Activated B cell treated with CpG ODN at 0.5 μM for 24 hours (primary cell): ENCODE measurements at places on chromosomes 12 and 14. TPM values are rescaled to one million over a fixed set of nuclear protein-coding genes. Genes with fewer than 3 reads are reported as not detected.

GRCh38 chr12:115470526-115470925 is 786.6 kb upstream of the TBX3 start:
- no peak for DNase-seq

DNA sequence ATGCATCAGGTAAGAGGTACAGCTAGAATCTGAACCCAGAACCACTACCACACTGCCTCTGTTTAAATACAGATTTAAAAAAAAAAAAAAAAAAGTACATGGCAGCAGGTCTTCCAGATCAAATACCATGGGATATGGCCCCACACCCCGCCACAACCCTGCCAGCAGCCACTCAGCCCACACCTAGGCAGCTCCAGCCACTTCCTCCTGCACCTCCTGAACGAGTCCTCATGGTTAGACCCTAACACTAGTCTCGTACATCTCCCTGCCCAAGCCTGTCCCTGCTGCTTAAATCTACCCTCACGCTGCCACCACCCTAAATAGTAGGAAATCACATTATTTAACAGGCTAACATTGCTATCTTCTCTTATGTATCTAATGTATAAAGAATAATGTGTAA is 12.6 kb downstream of the SETD3 start:
- DNase-seq = no peak

Gene GLIPR1L2
- total RNA-seq = 0.20 TPM in 1 of 2 replicates, not detected in the other

DNA sequence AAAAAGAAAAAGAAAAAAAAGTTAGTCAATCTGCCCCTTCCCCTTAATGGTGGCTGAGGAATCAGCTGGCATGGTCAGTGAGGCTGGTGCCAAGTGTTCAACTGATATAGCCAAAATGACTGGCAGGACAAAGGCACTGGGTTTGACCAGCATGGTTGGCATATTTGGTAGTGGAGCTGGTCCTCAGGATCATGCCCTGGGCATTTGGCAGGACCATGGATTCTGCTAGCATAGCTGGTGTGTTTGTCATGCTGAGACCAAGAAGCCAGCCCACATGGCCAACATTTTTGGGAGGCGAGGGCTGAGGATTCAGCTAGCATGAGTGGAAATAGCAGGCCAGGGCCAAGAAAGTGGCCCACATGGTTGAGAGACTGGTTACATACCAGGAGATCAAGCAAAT is 136.5 kb downstream of the FBXL14 start:
- DNase-seq = no peak

- DNase-seq = no peak
These were observed 295.0 kb downstream of the RMST start for GRCh38 chr12:97757481-97758193.

DNA sequence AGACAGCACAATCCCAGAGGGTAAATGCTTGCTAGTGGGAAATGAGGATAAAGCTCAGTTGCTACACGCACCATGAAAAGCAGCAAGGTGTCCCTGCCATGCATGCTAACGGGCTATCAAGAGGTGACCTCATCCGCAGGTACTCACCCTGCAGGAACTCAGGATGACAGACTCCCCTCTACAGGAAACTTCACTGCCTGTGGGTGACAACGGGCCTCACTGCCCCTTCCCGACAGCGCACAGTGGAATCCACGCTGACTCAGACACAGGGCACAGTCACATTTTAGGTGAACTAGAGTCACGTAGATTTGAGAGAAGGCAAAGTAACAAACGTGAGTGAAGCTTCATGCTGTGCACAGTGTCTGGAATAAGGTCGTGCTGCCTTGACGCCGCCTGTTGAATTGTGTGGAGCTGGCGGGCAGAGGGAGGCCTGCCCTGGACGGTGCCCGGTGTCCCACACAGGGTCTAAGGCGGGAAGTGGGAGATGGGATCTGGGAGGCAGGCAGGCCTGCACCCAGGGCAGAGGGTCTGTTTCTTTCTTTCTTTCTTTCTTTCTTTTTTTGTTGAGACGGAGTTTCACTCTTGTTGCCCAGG is 331.8 kb downstream of the TMEM132D start:
- no peak for DNase-seq

Gene RPS6KA5
- 13.3 and 16.3 TPM in 2 replicates for total RNA-seq
